ENCODE measurements at places on chromosomes 2 and 18.

DNA sequence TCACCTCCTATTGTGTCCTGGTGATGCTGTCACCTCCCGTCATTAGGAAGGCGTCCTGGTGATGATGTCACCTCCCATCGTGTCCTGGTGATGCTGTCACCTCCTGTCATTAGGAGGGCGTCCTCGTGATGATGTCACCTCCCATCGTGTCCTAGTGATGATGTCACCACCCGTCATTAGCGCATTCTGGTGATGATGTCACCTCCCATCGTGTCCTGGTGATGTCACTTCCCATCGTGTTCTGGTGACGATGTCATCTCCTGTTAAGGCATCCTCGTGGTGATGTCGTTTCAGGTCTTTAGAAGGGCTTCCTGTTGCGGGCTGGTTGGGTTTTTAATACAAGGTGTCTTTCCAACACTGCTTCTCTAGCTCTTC is 40.7 kb downstream of the CTDP1 start:
- no peak for DNase-seq

DNA sequence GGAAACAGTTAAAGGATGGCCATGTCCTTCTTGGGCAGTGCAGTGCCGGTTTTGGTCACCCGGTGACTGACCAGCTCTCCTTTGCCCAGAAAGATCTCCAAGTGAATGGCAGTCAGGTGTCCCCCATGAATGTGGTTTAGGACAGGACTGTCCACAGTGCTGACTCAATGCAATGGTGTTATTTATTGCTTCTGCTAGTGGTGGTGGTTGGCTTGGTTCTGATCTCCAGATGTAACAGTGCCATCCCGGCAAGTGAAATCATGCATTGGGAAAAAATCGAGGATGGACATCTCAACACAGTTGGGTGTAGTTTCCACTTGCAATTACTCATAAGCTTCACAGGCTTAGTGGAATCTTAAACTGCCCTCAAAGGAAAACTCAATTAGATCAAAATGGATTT is 81.9 kb downstream of the TGOLN2 start:
- no peak for DNase-seq

DNA sequence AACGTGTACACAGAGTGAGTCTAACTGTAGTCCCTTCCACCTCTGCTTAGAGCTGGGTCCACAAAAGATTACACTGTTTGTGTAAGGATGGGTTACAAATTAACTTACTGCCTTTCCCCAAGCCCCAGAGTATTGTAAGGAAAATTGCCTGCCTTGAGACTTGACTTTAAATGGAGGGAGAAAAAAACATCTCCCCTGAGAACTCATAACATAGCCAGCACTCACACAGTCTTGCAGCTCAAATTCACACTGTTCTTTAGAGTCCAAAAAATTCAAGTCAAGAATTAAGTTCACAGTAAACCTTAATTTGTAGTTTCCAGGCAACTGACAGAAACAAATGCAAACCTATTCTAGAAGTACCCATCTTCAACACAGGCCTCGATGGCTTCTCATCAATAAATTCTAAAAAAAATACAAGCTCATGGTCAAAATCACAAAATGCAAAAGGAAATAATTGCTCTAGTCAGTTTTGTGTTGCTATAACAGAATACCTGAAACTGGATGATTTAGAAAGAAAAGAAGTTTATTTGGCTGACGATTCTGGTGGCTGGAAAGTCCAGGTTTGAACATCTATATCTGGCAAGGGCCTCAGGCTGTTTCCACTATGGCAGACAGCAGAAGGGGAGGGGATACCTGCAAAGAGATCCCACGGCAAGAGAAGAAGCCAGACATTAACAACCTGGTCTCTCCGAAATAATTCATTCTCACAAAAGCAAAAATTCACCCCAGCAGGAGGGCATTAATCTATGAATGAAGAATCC is 34.6 kb upstream of the TMEM17 start:
- DNase-seq: no peak

GRCh38 chr2:223873672-223874071 is 36.3 kb upstream of the AP1S3 start:
- no peak for DNase-seq

GRCh38 chr2:174546519-174547506 is 50.8 kb downstream of the WIPF1 start:
- peak; percentile 62 for DNase-seq

GRCh38 chr2:152826581-152827279 is 108.3 kb downstream of the ARL6IP6 start:
- DNase-seq: no peak

GRCh38 chr2:67984600-67984999 is 78.2 kb downstream of the C1D start:
- no peak for DNase-seq

GRCh38 chr18:40852406-40852805 is 1102.6 kb upstream of the PIK3C3 start:
- DNase-seq: no peak

DNA sequence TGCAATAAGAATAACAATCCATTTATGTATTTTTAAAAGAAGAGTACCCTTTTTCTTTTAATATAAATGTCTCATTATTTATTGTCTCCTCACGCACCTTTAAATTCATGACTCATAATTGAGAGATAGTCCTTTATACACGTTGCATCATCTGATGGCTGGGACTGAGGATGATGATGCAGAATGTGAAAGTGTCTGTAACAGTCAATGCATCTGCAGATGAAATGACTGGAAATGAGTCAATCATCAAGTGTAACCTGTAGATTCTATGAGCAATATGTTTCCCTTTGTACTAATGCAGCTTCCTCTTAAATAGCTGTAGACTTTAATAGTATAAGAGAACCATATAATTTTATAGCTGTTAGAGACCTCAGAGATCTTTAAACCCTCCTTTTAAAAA is 26.1 kb upstream of the SYT4 start:
- DNase-seq: no peak

- DNase-seq: no peak
Observed at GRCh38 chr2:229346816-229347540, 75.9 kb upstream of the PID1 start.

GRCh38 chr18:11506856-11507255 is 102.5 kb upstream of the SLC35G4 start:
- no peak for DNase-seq

GRCh38 chr18:57666818-57667497 is 45.3 kb upstream of the NARS1 start:
- no peak for DNase-seq

- DNase-seq: peak; percentile 39
Observed at GRCh38 chr2:136582628-136583205, 182.6 kb upstream of the THSD7B start.

DNA sequence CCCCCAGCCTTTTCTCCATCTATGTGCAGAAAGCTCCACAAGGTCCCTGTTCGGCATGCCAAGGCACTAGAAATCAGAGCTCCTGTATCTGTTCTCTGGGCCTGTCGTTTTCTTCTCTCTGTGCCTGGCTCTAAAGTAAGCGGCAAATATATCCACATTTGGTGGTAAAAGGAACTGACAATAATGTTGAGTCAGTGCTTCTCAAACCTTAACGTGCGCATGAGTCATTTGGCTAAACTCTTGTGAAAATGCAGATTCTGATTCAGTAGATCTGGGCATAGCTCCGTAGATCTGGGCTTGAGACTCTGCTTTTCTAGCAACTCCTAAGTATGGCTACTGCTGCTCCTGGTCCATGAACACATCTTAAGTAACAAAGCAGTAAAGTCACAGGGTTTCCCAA is 16.5 kb upstream of the ACSL3 start:
- no peak for DNase-seq

- DNase-seq: no peak
Observed at GRCh38 chr18:10188971-10189810, 265.2 kb upstream of the APCDD1 start.

DNA sequence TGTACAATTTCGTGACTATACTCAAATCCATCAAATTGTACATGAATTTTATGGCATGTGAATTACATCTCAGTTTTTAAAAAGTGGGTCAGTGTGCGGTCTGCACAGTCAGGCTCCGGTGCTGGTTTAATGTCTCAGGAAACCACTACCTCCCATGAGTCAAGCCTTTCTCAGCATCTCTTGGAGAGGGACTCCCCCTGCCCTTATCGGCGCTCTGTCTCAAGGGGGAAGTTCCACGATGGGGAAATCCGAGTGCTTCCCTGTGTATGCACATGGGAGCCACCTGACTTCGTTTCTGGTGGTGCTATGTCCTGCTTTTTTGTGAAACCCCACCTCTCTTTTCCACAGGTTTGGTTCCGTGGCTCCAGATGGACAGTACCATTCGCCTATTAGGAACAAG is 72.5 kb downstream of the ACOXL start:
- peak; percentile 73 for DNase-seq

DNA sequence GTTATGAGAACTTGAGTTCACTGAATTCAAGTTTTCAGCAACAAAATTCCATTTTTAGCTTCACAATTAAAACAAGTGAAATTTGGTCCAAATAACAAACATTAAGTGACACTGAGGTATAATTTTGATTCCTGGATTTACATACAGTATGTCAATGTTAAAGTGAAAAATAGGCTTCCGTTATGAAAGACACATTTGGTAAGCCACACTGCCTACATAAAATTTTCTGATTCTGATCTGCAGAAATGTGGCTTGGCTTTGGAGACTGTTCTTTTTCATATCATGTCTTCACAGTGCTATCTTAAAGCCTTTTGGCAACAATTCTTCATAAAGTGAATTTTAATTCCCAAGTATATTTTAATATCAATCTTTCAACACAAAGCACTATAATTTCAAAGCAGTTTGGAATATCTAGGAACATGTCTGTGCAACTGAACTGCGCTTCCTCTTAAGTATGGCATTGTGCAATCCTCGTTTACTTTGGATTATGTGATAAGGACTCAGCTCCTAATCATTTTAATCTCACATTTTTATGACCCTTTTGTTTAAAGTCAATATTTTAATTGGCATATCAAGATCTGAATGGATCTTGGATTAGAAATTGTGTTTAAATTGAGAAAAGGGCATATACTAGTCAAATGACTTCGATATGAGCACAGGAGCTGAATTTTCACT is 60.0 kb downstream of the RBMS1 start:
- no peak for DNase-seq

DNA sequence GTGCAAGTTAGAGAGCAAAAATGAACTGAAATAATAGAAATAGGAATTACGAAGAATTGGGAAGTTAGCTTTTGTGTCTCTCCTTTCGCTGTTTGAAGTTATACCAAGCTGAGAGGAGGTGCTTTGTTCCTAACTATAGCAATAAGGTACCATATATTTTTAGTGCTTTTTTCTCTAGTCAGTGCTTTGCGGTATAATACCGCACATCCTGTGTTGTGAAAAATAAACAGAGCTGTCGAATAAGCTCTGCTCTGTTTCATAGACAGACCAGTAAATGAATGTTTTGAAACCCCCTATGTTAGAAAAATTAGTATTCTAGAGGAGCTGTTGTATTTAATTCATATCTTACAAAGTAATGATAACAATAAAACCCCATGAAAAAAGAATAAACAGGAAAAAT is 130.8 kb downstream of the MAP4K4 start:
- no peak for DNase-seq

- no peak for DNase-seq
Observed at GRCh38 chr2:203352604-203353255, 24.5 kb downstream of the ABI2 start.

GRCh38 chr2:179165356-179166000 is 99.2 kb downstream of the SESTD1 start:
- DNase-seq: no peak

GRCh38 chr2:47092465-47092864 is 62.6 kb downstream of the STPG4 start:
- no peak for DNase-seq

DNA sequence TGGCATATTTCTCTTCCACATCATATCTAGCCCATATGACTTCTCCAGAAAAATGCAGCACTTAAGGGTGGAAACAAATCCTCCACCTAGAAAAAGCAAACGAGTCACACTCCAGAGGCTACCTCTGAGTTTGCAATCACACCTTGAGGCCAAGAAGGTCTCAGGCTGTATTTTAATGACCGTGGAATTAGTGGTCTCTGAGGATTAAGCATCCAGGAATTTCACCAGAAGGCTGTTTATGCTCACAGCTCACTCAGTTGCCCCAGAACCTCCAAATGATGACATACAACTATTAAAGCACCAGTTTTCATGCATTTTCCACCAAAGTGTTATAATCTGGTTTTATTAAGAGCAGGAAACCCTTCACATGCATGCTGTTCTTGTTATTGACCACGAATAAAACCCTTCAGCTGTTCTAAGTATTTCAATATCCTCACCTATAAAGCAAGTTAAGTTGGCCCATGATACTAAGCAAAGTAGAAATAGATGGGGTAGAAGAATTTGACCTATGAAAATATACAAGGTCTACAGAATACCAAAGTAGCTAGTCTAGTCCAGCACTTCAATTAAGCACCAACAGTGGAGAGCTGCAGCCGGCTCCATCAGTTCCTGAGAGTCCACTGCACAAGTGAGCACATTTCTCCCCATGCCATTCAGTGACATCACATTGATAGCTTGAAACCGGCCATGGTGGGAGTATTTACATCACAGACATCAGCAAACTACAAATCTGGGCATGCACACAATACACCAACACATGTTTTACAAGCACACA is 39.5 kb upstream of the SLC14A1 start:
- DNase-seq: no peak

GRCh38 chr2:65349863-65350262 is 82.5 kb downstream of the SPRED2 start:
- DNase-seq: no peak

- DNase-seq: no peak
Observed at GRCh38 chr2:99420751-99421299, 69.0 kb downstream of the REV1 start.

DNA sequence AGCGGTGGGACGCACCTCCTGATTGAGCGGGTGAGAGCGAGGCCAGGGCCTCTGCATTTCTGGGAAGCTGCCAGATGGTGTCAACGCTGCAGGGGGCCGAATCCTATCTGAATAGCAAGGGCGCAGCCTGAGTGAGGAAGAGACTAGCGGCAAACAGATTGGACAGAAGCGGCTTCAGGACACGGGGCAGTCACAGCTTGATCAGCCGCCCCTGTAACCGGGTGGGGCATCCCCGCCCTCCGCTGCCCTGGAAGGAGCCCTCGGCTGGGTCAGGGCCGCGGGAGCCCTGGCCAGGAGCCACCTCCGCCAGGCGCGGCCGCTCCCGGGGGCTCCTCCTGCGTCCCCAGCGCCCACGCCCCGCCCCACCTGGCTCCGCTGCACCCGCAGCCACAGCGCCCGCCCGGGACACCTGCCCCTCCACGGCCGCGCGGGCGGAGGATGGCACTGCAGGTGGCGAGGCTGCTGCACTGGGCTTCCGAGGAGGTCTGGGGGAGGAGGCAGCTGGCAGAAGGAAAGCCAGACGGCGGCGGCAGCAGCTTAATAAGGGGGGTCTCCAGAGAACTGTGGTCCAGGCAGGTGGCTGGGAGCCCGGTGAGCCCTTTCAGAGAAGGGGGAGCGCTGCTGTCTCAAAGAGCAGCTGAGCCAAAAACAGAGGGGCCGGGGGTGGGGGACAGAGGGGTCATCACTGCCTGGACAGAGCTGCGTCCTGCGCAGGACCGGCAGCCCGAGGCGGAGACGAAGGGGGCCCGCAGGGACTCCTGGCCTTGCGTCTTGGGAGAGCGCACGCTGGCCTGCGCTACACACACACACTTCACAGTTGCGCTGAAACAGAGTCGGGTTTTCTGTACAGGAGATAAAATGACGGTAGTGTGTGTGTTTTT is 18.8 kb upstream of the SOX11 start:
- DNase-seq: no peak

- DNase-seq: peak; percentile 60
Observed at GRCh38 chr2:64212801-64213321, 68.6 kb upstream of the PELI1 start.

Measured in stimulated activated CD8-positive, alpha-beta memory T cell treated with anti-CD3 and anti-CD28 coated beads, Interleukin-4, amount 100 ng/mL, for 48 hours (primary cell).